ENCODE measurements at places on chromosomes 7 and 10.

GRCh38 chr7:96401200-96401599 is 79.3 kb upstream of the SLC25A13 start:
- no peak for DNase-seq

- DNase-seq, result no peak
These were observed 126.1 kb upstream of the PPP2R2D start for GRCh38 chr10:131774681-131775085.

DNA sequence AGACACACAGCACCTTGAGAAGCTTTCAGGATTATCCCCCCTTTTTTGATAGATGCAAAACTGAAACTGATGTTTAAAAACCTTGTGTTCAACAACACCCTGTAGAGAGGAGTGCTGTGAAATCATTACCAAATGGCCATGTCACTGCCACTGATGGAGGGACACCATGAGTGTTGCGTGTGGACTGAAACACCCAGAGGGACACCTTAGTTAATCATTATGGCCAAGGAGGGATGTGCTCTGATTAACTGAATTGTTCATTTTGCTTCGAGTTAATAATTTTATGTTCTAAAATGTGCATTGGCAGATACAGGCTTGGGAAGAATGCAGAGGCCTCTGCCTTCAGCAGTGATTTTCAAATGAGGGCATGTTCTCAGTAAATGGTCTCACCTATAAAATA is 226.0 kb downstream of the KLF6 start:
- DNase-seq, result no peak

DNA sequence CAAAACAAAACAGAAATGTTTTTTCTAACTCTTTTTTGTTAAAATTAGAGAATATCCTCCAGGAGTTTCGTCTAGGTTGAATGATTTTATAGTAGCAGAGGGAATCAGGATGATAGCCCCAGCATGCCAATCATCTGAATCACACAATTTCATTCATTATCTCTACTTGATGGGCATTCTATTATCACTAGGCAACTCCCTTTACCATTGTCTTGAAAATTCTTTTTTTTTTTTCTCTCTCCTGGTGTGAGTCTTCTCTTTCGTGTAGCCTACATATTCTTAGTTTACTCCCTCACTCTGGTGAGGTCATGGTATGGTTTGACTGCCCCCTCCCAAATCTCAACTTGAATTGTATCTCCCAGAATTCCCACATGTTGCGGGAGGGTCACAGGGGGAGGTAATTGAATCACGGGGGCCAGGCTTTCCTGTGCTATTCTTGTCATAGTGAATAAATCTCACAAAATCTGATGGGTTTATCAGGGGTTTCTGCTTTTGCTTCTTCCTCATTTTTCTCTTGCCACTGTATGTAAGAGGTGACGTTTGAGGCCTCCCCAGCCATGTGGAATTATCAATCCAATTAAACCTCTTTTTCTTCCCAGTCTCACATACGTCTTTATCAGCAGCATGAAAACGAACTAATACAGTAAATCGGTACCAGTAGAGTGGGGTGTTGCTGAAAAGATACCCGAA is 105.0 kb downstream of the OTUD1 start:
- DNase-seq, result no peak

GRCh38 chr7:25698451-25699113 is 453.4 kb upstream of the NFE2L3 start:
- no peak for DNase-seq
